Stimulated activated naive CD4-positive, alpha-beta T cell treated with Interleukin-2 at 50 U/mL for 16 hours (primary cell): ENCODE measurements at places on chromosomes 6 and 20.

DNA sequence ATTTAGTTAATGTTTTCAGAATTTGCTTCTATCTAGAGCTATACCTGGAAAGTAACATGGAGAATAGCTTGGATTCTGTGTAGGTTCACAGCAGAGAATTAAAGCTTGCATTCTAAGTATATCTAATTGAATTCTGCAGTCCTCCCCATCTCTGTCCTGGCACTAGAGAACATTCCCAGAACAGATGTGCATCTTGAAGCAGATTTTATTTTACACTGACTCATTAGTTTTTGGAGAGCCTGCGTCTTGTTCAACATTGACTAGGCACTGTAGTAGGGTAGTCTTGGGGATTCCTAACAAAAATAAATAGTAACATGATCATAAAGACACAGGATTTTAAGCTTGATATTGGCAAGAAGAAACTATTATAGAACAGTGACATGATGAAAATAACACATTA lies 36.2 kb upstream of the BAG2 start:
- no peak for DNase-seq

- no peak for DNase-seq
Measured at GRCh38 chr20:32456869-32457478, 98.8 kb downstream of the ASXL1 start.

DNA sequence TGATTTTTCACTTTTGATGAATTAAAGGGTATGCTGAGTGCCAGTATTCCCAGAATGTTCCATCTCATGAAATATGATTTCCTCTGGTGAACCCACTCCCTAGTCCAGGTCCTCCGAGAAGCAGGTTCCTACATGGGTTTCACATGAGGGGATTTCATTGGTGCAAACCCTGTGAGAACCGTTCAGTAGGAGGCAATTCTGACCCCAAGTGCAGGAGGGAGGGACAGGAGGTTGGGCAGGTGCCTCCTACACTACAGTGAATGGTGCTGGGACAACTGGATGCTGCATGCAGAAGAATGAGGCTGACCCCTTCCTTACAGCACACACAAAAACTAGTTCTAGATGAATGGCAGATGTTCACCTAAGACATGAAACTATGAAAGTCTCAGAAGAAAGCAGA lies 5.1 kb upstream of the ULBP2 start:
- DNase-seq: no peak

DNA sequence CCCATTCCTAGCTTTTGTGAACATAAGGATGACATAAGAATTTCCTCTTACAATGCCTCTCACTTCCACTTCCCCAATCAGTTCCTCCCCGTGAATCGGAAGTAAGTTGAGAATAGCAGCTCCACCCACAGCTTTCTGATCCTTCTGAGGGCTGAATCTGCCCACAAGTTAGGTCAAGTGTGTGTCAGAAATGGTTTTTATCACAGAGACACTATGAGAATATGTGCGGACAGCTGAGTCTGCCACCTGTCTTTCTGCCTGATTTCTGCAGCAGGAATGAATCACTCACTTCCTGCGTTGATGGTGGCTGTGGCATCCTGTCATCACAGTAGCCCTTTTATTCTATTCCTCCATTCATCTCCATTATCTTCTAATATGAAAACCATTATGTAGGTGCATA lies 70.2 kb downstream of the RIN2 start:
- DNase-seq: no peak

GRCh38 chr20:18678549-18679419 lies 90.9 kb downstream of the DTD1 start:
- DNase-seq: no peak

- DNase-seq: no peak
Measured at GRCh38 chr6:118525913-118526780, 21.9 kb upstream of the PLN start.

DNA sequence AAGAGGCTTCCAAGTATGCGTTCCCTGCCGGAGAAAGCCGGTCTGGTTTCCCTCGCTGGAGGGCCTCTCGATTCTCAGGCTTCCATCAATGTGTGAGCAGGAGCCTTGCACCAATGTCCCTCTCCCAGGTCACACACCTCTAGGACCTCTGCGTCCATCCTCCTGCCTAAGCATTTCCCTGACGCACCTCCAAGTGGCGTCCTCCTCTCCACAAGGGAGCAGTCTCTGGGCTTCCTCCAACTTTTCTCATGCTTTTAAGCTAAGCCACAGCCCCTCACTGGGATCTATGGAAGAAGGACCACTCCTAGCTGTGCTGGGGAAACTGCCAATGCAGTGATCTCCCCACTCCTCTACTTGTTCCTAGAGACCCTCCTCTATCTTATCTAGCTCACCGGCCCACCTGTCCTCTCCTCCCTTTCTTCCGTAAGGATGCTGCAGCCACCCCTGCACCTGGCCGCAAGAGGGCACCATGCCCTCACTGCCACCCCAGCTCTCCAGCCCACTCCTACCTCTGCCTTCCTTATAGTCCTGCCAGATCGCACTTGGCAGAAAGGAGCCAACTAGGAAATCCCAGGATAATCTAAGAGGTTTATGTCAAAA lies 258.7 kb downstream of the LRFN2 start:
- peak; percentile 1 for DNase-seq

GRCh38 chr20:13392391-13392790 lies 171.3 kb downstream of the ISM1 start:
- no peak for DNase-seq

DNA sequence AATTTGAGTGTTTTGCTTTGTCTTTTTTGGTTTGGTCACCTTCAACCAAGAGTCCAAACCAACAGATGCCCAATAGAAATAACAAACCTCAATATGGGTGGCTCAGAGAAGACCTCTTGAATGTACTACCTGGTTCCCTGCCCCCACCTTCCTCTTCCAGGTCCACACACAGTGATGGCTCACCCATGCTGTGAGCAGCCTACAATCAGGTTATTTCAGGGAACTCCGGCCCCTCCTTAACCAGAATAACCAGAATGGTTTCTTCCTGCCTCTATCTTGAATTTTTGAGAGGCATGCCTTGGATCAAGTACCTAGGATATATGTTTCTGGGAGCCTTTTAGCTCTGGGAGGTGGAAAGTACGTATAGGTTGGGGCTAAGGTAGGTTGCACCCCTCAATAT lies 327.1 kb upstream of the PRDM1 start:
- DNase-seq: no peak

GRCh38 chr6:25485821-25486534 lies 166.0 kb upstream of the SCGN start:
- no peak for DNase-seq

DNA sequence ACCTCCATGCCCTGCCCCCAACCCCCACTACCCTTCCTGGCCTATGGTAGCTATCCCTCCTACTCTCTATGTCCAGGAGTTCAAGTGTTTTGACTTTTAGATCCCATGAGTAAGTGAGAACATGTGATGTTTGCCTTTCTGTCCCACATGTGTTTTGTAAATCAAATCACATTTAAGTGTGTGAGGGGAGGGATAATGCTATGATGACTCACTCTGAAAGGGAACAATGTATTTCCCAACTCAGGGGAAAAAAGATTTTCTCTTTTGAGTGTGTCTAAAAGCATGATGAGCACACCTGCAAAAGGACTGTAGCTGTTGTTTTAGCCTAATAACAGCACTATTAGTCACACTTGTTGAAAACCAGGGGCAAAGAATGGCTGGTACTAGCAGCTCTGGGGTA lies 193.7 kb downstream of the GJA10 start:
- no peak for DNase-seq

DNA sequence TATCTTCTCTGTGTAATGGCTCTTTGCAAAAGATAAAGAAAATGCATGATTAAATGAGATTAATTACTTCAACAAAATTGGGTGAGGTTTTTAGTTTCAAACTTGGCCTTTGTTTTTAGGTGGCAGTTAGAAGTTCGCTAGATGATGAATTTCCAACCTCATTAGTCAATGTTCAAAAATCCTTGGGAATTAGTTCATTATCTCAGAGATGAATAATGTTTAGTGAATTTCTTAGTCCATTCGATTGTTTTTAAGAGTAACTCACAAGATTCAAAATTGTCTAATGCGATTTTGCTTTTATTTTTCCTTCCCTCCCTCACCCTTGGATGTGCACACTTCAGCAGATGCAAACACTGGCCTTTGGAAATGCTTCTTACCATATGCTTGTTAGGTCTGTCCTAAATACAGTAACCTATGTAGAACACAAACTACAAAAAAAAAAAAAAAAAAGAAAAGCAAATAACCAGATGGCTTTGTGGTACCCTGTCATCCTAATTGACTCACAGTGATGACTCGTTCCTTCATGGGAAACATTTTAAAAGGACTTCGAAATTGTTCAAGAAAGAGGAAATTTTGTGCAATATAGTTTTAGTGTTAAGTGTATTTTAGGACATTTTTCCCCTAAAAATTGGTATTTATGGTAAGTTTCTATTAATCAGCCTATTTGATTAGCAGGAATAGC lies 66.7 kb downstream of the FAM229B start:
- no peak for DNase-seq

DNA sequence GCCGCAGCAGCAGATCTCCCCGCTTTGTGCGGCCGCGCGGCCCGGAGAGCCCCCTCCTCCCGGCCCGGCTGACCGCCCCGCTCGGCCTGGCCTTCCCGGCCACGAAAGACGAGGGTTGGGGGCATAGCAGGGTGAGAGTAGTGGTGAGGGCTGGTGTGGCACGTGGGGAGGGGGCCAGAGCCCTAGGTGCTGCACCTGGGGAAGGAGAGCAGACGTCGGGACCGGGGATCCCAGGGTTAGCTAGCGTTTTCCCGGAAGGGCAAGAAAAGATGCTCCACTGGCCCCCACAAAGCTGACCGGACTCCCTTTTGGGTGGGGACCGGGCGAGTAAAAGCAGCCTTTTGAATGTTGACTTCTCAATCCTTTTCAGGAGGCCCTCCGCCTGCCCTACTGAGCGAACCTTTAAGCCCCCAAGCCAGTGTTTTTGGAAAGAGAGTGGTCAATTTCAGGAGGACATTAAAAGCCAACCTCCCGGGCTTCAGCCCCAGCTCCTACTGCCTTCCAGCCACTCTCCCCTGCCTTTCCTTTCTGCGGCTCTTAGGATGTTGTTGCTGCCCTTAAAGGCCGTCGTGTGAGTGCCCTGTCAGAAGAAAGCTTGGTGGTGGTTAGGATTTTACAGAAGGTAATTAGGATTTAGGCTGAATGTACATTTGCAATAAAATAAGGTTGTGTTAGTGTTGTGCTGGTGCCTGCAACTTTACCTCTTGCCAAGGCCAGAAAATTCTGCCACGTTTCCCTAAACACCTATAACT lies 648 bp upstream of the BACH2 start:
- DNase-seq: no peak

GRCh38 chr20:15789079-15789478 lies 784.2 kb downstream of the KIF16B start:
- no peak for DNase-seq

- DNase-seq: no peak
Measured at GRCh38 chr20:63741676-63742380, 2.3 kb downstream of the SLC2A4RG start.

- no peak for DNase-seq
Measured at GRCh38 chr20:18223409-18223808, 64.9 kb upstream of the ZNF133 start.

DNA sequence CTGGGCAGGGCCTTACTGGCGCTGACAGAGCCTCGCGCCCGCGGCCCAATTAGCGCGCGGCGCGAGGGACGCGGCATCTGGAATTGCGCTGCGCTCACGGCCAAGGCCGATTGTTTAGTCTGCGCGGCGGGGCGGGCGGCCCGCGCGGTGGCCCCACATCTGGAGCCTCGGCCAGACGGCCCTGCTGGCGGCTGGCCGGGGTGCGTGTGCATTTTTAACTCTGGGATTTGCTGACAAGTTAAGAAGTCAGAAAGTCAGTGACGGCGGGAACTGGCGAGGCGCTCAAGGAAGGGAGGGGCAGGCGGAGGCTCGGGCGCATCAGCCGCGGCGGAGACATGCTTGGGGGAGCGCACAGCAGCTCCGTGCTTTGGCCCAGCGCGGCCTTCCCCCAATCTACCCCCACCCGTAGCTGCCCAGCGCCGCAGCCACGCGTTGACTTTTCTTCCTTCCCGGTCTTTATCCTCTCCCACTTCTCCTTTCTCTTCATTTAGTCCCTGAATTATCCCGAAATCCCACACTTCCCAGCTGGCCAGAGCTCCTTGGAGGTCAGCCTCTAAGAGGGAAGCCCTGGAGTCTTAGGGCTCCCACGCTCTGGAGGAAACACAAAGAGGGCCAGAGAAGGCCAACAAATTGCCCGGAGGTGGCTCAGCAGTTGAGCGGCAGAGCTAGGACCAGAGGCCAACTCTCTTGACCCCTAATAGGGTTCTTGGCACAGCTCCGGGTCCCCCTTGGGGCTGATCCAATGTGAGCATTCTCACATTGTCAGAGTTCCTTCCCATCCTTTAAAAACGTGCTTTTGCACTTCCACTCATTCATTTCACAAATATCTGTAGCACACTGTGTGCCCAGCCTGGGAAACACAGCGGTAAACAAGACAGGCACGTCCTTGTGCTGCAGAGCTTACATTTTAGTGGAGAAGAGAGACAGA lies 40.8 kb upstream of the FOXP4 start:
- DNase-seq: no peak

DNA sequence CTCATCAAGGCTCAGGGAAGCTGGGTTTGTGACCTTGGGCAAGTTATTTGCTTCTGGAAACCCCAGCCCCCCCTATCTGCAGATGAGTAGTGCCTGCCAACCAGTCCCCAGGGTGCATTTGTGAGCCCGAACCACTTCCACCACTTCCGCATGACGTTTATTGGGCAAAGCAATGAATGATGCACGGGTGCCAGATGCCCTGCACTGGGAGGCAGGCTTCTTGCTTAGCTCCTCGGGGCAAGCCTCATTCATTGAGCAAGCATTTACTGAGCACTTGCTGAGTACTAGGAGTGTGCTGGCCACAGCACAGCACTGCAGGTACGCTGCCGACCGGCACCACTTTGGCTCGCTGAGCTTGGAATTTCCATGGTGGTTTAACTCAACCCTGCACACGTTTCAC lies 60.2 kb downstream of the GNAS-AS1 start:
- DNase-seq: no peak

DNA sequence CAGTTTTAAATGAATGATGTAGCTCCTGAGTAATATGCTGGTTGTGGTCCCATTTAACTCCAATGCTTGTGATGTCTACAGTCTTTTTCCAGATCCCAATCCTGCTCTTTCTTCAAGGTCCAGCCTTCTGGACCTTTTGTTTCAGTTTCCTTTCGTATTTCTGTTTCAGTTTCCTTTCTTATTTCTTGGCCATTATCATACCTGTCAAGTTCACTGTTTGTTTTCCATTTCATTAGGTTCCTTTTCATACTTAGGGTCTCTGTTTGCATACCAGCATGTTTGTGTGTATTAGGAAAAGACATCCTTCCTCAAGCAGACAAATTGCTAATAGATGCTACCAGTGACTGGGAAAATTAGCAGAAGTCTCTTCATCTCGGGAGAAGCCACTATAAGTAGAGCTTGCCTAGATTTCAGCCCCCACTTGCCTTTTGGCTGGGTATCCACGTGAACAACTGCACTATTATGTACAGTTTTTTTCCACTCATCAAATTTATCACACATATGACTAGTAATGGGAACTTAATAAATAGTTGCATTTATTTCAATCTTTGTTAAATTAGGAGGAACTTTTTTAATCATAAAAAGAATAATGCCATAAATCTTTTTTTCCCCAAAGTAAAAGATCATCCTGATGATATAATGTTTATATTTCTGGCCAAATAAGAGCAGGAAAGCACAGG lies 583.4 kb downstream of the BCKDHB start:
- DNase-seq: no peak
